Activated T-helper 2 cell treated with anti-CD3 and anti-CD28 coated beads, Interferon-gamma antibody, Interleukin-2, Interleukin-4, amounts not matched to agents 10 μg/mL and 5 μg/mL and 100 μg/mL, durations not matched to agents 14 hours and 24 hours and 36 hours (primary cell): ENCODE measurements at places on chromosomes 12 and 14. TPM values are rescaled to one million over a fixed set of nuclear protein-coding genes. Genes with fewer than 3 reads are reported as not detected.

DNA sequence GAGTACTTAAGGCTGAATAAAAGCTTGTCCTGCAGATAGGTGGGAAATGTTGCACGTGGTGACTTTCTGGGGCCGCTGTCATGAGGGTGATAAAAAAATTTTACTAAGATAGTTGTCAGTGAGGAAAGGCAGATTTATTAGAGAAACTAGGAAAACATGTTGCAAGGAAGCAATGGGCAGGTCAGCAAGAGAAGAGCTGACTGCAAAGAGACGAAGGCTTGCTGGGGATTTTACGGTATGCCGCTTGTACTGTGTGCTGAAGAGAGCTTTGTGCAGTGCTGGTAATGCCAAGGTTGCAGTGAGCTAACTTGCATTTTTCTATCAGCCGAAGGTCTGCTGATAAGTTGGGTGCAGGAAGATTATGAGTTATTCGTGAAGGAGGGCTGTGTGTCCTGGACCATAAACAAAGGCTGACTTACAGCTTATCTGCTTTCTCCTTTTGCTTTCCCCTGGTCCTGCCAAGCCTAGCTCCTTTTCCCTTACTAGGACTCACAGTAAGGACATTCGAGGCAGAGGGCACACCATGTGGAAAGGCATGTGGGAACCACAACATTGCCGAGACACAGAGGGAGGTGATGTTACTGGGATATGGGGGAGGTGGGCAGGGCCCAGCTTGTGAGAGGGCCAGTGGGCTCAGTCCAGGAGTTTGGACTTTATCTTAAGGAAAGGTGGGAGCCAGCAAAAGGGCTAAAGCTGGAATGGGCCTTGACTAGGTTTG is 7.4 kb upstream of the CCDC88C start:
- H3K4me3 ChIP-seq: no peak overlapping the region
- H3K4me1 ChIP-seq: peaks cover 11% of the 10 kb centered on the region
- no peaks in the 10 kb centered on the region for H3K36me3 ChIP-seq

- peak overlapping the region; percentile 58 for H3K27ac ChIP-seq
- peaks cover 71% of the 10 kb centered on the region for H3K36me3 ChIP-seq
- H3K4me1 ChIP-seq: peaks cover 39% of the 10 kb centered on the region
- no peak overlapping the region for H3K4me3 ChIP-seq
- no peaks in the 10 kb centered on the region for H3K27me3 ChIP-seq
These were observed 70.5 kb downstream of the LGMN start for GRCh38 chr14:92677955-92678354.

- no peaks in the 10 kb centered on the region for H3K4me1 ChIP-seq
- H3K36me3 ChIP-seq: no peaks in the 10 kb centered on the region
- H3K27me3 ChIP-seq: peaks cover 15% of the 10 kb centered on the region
- DNase-seq: no peak
These were observed 143.7 kb downstream of the ASCL4 start for GRCh38 chr12:107917912-107918800.

DNA sequence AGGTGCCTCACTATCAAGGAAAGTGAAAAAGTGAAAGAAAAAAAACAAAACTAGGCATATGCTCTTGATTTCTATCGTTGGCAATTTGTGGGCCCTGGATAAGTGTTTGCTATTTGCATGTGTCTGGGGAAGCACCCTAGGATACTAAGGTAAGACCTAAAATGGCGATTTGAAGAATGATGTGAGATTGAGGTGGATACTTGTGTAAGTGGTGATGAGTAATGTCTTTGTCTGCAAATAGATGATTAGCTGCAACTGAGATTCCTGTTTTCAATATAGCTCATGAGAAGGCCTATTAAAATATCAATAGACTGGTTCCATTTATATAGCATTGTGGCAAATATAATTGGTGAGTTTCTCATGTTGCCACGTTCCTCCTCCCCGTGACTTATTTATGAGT is 261.7 kb downstream of the NEDD1 start:
- H3K4me3 ChIP-seq: no peak overlapping the region
- DNase-seq: no peak
- no peaks in the 10 kb centered on the region for H3K27me3 ChIP-seq
- no peaks in the 10 kb centered on the region for H3K36me3 ChIP-seq

DNA sequence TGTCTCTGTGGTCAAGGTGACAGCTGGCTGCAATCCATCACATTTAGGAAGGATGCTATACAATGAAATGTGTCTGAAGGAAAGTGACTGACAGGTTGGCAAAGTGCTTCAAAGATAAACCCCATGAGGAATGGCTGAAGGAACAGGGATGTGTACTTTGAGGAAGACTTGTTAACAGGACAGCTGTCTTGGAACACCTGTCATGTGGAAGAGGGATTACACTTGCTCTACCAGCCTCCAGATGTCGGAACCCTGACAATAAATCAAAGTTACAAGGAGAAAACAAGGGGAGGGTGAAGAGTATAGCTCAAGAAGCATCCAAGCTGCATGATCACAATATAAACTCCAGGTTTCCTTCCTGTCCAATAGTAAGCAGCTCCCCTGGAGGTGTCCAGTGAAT is 147.8 kb upstream of the TMCC3 start:
- H3K4me3 ChIP-seq: no peak overlapping the region
- H3K4me1 ChIP-seq: no peaks in the 10 kb centered on the region
- no peaks in the 10 kb centered on the region for H3K36me3 ChIP-seq
- no peak for DNase-seq
- H3K27ac ChIP-seq: no peak overlapping the region
- no peaks in the 10 kb centered on the region for H3K27me3 ChIP-seq

DNA sequence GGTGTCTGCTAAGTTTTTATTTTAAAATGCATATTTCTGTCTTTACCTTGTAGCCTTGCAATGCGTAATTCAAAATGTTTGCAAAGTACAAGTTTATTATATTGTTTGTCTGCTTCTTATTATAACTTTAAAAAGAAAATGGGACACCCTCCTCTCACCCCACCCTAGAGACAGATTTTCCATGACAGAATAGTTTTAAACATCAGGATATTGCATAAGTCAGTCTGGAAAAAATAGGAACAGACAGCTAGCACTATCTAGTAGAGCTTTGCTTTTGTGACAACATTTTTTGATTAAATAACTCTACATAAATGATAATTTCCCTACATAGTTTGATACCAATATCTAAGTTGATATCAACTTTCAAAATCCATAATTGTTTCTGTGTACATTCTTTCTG is 71.3 kb downstream of the PDE3A start:
- no peaks in the 10 kb centered on the region for H3K27me3 ChIP-seq
- H3K4me1 ChIP-seq: no peaks in the 10 kb centered on the region
- H3K4me3 ChIP-seq: no peak overlapping the region

GRCh38 chr12:89391726-89392336 is 39.5 kb upstream of the DUSP6 start:
- no peak for DNase-seq
- peaks cover 37% of the 10 kb centered on the region for H3K4me1 ChIP-seq
- no peaks in the 10 kb centered on the region for H3K27me3 ChIP-seq
- peaks cover 14% of the 10 kb centered on the region for H3K36me3 ChIP-seq

DNA sequence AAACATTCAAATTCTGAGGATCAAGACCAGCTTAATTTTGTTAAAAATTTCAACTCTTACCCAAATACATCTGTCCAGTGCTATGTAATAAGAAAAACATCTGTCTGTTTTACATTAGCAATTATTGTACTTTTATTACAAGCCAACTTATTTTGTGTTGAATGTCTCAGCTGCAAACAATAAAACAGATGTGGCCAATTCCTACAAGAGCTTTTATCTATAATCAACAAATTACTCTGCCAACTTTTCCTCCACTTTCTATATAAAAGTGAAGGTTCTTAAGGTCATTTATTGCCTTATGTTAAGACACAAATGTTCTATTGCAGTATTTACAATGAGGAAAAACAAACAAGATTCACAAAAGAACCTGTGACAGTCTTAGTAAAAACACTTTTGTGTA is 72.7 kb downstream of the NOVA1 start:
- no peak overlapping the region for H3K27ac ChIP-seq
- H3K27me3 ChIP-seq: no peaks in the 10 kb centered on the region
- DNase-seq: no peak
- no peaks in the 10 kb centered on the region for H3K36me3 ChIP-seq
- H3K4me3 ChIP-seq: no peak overlapping the region
- H3K4me1 ChIP-seq: no peaks in the 10 kb centered on the region

DNA sequence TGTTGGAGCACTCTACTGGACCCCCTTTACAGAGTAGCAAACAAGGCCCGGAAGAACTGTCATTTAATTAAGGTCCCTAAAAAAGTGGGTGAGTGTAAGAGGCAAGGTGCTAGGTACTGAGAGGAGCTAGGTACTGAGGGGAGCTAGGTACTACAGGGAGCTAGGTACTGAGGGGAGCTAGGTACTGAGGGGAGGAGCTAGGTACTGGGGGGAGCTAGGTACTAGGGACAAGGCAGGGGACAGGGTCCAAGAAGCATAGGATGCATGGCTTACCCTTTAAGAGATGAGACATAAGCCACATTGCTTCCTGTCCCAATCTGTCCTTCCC is 4.9 kb downstream of the KRT5 start:
- no peak for DNase-seq
- no peak overlapping the region for H3K27ac ChIP-seq
- no peaks in the 10 kb centered on the region for H3K27me3 ChIP-seq
- no peaks in the 10 kb centered on the region for H3K36me3 ChIP-seq
- no peak overlapping the region for H3K4me3 ChIP-seq
- no peaks in the 10 kb centered on the region for H3K4me1 ChIP-seq

DNA sequence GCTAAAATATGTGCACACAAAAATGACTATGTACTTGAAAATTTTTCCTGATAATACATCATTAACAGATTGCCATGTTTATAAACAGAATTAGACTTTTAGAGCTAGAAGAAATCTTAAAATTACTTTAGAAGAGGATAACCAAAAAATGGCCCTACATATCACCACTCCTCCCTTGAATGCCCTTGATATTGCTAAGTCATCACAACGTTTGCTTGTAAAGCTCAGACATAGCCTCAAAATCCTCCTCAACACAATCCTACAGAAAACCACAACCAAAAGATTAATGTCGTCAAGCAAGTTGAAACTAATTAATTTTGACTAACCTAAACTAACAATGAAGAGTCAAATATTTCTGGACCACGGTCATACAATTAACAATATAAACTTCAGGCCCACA is 19.4 kb upstream of the NAA30 start:
- H3K27me3 ChIP-seq: peaks cover 15% of the 10 kb centered on the region
- H3K4me1 ChIP-seq: no peaks in the 10 kb centered on the region
- H3K36me3 ChIP-seq: no peaks in the 10 kb centered on the region
- H3K4me3 ChIP-seq: no peak overlapping the region

DNA sequence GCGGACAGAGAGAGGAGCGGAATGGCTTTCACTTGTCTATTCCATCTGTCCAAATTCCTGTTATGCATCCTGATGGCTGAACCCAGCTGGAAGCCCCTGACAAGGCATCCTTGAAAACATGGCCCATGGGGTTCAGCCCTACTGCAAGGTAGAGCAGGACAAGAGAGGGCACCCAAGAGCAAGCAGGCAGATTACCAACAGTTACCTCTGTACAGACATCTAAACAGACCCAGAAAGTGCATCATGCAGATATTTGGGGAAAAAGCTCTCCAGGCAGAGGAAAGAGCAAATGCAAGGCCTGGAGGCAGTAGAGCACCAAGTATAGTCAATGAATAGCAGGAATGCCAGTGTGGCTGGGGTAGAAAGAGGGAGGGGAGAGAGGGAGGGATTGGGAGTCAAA is 407.5 kb downstream of the PCNX1 start:
- H3K4me3 ChIP-seq: no peak overlapping the region
- H3K27me3 ChIP-seq: peaks cover 5% of the 10 kb centered on the region
- peaks cover 9% of the 10 kb centered on the region for H3K4me1 ChIP-seq
- H3K27ac ChIP-seq: no peak overlapping the region
- H3K36me3 ChIP-seq: peaks cover 6% of the 10 kb centered on the region

- no peak overlapping the region for H3K27ac ChIP-seq
- no peak overlapping the region for H3K4me3 ChIP-seq
- DNase-seq: no peak
- H3K27me3 ChIP-seq: no peaks in the 10 kb centered on the region
- no peaks in the 10 kb centered on the region for H3K36me3 ChIP-seq
These were observed 18.3 kb upstream of the LRP1-AS start for GRCh38 chr12:57165741-57166140.

DNA sequence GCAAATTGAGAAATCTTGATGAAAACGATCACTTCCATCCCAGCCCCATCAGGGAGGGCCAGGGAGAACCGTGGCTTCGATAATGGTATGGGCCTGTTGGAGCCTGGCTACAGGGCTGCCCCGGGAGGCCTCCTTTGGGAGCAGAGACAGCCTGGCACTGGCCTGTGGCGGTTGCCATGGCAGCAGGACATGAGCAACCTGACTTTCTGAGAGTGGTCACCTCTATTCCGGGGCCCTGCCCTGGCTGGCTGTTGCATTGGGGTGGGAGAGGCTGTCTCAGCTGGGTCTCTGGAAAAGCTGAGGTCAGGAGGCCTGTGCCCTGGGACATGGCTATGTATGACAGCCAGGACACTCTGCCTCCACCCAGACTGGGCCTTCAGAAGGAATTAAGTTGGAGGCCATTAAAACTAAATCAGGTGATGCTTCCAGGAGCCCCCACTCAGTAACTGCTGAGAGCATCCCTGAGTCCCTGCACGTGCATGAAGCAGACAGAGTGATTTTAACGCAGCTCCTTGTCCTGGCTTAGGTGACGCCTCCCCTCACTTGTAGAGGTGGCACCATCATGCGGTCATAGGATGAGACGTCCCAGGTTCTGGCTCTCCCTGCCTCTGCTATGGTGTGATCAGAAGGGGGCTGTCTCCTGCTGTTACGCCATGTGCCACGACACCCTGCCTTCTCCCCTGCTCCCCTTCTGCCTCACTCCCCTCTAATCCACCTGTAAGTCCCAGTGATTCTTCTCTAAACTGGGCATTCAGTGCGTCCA is 126.3 kb downstream of the SLC25A47 start:
- H3K4me3 ChIP-seq: no peak overlapping the region
- no peak overlapping the region for H3K27ac ChIP-seq
- H3K4me1 ChIP-seq: peaks cover 9% of the 10 kb centered on the region
- DNase-seq: no peak

- H3K27me3 ChIP-seq: peaks cover 7% of the 10 kb centered on the region
- no peaks in the 10 kb centered on the region for H3K4me1 ChIP-seq
- no peak overlapping the region for H3K27ac ChIP-seq
- H3K36me3 ChIP-seq: no peaks in the 10 kb centered on the region
These were observed 92.0 kb downstream of the EMP1 start for GRCh38 chr12:13288501-13288900.

GRCh38 chr12:4626543-4626942 is 22.3 kb downstream of the AKAP3 start:
- H3K36me3 ChIP-seq: no peaks in the 10 kb centered on the region
- H3K27ac ChIP-seq: no peak overlapping the region
- H3K4me3 ChIP-seq: no peak overlapping the region
- peaks cover 42% of the 10 kb centered on the region for H3K27me3 ChIP-seq

Gene CCND2
- 557 and 561 TPM in 2 replicates for total RNA-seq

Gene NINJ2
- total RNA-seq: 3.1 and 4.6 TPM in 2 replicates

Gene LTBR
- total RNA-seq: 0.32 and 0.50 TPM in 2 replicates

Gene ANKRD52
- total RNA-seq: 66.0 and 78.0 TPM in 2 replicates

Gene PIANP
- total RNA-seq: 0.18 TPM in 1 of 2 replicates, not detected in the other
